Small intestine (tissue), 16 donors: ENCODE measurements at places on chromosomes 4 and X. TPM values are rescaled to one million over a fixed set of nuclear protein-coding genes. Genes with fewer than 3 reads are reported as not detected.
A peak's percentile ranks its signal among the peaks of the same experiment; 100 is the strongest.

BGN gene
- 7.8 TPM for polyA plus RNA-seq

FAM241A gene
- polyA plus RNA-seq = 1.1 TPM

CT47C1 gene
- polyA plus RNA-seq = not detected

DCAF8L2 gene
- not detected for polyA plus RNA-seq

DCAF4L1 gene
- 0.06 TPM for polyA plus RNA-seq

CLIC2 gene
- 9.9 TPM for polyA plus RNA-seq

MTMR8 gene
- polyA plus RNA-seq = 0.67 TPM

MXRA5 gene
- polyA plus RNA-seq = 0.69 TPM

ANXA10 gene
- 1.1 TPM for polyA plus RNA-seq

ESX1 gene
- not detected for polyA plus RNA-seq

OFD1 gene
- polyA plus RNA-seq = 71.3 TPM

IQCM gene
- 0.38 TPM for polyA plus RNA-seq

CCDC160 gene
- not detected for polyA plus RNA-seq

GRCh38 chrX:72306085-72306801, 529 bp upstream of the CITED1 start:
- H3K4me1 ChIP-seq = no peaks in the 10 kb centered on the region
- H3K4me3 ChIP-seq = peak overlapping the region; percentile 58
- no peak overlapping the region for H3K27ac ChIP-seq
- DNase-seq = peak; percentile 10
- H3K27me3 ChIP-seq = peaks cover 55% of the 10 kb centered on the region

DNA sequence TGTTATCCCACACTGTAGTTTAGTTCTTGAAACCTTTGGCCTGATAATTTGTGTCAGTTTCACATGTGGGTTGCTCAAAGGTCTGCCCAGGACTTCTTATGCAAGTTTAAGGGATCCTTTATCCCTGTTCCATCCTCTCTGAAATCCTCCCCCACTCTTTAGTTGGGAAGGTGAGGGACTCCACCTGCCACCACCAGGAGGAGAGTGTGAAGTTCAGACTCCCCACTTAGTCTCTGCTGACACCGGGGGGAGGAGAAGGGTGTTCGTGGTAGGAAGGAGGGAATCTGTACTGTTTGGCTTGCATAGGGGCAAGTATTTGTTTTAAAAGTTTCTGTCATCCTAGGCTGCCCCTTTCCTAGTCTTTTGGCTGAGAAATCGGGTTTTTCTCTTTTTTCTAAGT, 211.8 kb downstream of the PPP4R3C start:
- no peak overlapping the region for H3K4me3 ChIP-seq
- H3K27me3 ChIP-seq = no peaks in the 10 kb centered on the region
- no peaks in the 10 kb centered on the region for H3K36me3 ChIP-seq

DNA sequence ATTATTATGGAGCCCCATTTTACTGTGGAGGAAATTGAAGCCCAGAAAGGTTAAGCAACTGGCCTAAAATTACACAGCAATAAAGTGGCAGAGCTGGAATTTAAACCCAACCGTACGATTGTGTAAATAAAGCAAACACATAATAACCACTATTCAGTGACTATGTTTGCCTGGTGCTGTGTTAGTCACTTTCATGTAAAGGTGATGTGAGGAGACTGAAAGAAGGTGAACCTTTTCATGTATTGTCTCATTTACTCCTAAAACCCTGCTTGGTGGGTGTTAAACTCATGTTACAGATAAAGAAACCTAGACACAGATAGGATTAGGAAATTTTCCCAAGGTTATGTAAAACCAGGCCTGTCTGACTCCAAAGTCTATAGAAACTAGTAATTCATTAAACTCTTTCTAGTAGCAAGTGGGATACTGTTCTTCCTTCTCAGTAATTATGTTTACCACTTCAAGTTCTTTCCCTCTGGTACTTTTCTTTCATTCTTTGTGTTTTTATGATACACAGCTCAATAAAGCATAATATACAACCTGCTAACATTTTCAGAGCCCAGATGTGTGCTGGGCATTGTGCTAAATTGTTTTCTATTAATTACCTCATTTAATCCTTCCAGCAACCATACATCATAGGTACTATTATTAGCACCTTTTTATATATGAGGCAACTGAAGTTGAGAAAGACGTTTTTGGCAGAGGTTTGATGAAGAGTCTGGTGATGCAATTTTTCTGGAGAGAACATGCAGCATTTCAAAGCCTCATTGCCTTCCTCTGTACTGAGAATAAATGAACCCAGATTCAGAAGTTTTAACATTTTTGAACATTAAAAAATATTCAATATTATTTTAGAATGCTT, 202.7 kb downstream of the SPRY1 start:
- H3K4me1 ChIP-seq = peaks cover 10% of the 10 kb centered on the region
- H3K27ac ChIP-seq = peak overlapping the region; percentile 67

- DNase-seq = no peak
- H3K27me3 ChIP-seq = no peaks in the 10 kb centered on the region
- H3K36me3 ChIP-seq = no peaks in the 10 kb centered on the region
- H3K4me3 ChIP-seq = no peak overlapping the region
- peaks cover 5% of the 10 kb centered on the region for H3K4me1 ChIP-seq
Measured at GRCh38 chrX:49272421-49272820, 2.8 kb downstream of the PPP1R3F start.

DNA sequence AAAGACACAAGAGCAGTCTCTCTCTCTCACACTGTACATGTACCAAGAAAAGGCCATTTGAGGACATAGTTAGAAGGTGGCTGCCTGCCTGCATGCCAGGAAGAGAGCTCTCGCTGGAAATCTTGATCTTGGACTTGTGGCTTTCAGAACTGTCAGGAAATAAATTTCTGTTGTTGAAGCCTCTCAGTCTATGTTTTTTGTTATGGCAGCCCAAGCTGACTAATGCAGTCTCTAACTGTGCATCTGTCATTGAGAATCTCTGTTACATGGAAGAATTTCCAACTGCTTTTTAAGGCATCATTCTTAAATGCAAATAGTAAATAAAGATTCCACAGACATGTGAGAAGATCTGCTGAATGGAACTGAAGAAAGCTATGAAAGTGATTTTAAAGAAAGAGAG, 198.3 kb downstream of the PCDH10 start:
- no peaks in the 10 kb centered on the region for H3K36me3 ChIP-seq
- no peak for DNase-seq
- no peak overlapping the region for H3K27ac ChIP-seq

DNA sequence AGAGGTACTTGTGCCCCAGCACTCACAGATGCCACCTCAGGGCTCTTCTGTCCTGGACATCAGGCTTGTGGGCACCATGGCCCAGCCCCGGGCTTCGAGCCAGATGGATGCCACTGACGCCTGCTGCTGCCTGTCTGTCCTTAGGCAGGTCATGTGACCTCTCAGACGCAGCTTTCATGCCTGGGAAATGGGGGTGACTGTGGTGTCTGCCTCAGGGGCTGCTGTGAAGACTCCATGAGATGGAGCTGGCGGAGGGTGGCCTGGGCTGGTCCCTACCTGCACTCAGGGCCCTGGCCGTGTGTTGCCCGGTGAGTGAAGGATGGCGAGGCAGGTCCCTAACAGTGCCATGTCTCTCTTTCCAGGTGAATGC, 6.5 kb downstream of the CPZ start:
- no peak for DNase-seq
- no peaks in the 10 kb centered on the region for H3K36me3 ChIP-seq
- no peak overlapping the region for H3K4me3 ChIP-seq
- H3K27me3 ChIP-seq = peaks cover 4% of the 10 kb centered on the region

GRCh38 chrX:16702700-16703599, 9.5 kb downstream of the CTPS2 start:
- DNase-seq = peak; percentile 1
- H3K4me3 ChIP-seq = no peak overlapping the region

GRCh38 chr4:104393655-104394324, 100.9 kb downstream of the CXXC4 start:
- H3K36me3 ChIP-seq = no peaks in the 10 kb centered on the region
- no peak for DNase-seq
- no peaks in the 10 kb centered on the region for H3K27me3 ChIP-seq
- no peak overlapping the region for H3K4me3 ChIP-seq
- no peaks in the 10 kb centered on the region for H3K4me1 ChIP-seq
- H3K27ac ChIP-seq = no peak overlapping the region

- H3K4me3 ChIP-seq = no peak overlapping the region
- no peak overlapping the region for H3K27ac ChIP-seq
- no peaks in the 10 kb centered on the region for H3K4me1 ChIP-seq
- H3K27me3 ChIP-seq = no peaks in the 10 kb centered on the region
Measured at GRCh38 chr4:150212927-150213326, 134.7 kb downstream of the DCLK2 start.

DNA sequence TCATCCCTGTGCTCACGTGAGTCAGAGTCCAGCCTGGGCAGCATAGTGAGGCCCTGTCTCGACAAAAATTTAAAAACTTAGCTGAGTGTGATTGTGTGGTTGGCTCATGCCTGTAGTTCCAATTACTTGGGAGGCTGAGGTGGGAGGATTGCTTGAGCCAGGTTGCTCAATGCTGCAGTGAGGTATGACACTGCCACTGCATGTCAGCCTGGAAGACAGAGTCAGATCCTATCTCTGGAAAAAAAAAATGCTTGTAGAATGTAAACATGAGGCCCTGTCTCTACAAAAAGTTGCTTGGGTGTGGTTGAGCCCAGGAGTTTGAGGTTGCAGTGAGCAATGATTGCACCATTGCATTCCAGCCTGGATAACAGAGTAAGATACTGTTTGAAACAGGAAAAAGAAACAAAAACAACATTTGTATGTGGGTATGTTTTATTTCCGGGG, 11.3 kb upstream of the YTHDC1 start:
- peaks cover 5% of the 10 kb centered on the region for H3K4me1 ChIP-seq
- no peaks in the 10 kb centered on the region for H3K36me3 ChIP-seq
- no peak overlapping the region for H3K4me3 ChIP-seq
- H3K27me3 ChIP-seq = no peaks in the 10 kb centered on the region

GRCh38 chr4:15455290-15455689, 14.4 kb upstream of the CC2D2A start:
- no peaks in the 10 kb centered on the region for H3K36me3 ChIP-seq
- H3K4me3 ChIP-seq = no peak overlapping the region
- DNase-seq = no peak
- no peaks in the 10 kb centered on the region for H3K27me3 ChIP-seq
- H3K4me1 ChIP-seq = peaks cover 4% of the 10 kb centered on the region

DNA sequence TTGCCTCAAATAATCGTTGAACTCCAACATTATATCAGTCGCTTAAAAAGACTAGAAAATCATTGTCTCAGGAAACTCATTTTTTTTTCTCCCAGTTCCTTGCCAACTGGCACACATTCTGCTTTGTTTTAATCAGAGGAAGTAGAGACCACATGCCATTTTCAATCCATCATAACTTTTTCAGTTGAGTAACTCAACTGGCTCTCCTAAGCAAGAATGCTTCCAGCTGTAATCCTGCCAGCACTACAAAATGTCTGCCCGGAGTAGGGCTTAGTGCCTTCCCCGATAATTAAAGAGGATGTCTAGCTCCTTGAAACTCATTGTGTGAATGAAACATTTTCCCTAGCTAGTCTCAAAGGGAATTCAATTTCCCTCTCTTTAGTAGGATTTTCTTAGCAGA, 33.0 kb downstream of the FREM3 start:
- no peaks in the 10 kb centered on the region for H3K36me3 ChIP-seq
- no peak overlapping the region for H3K4me3 ChIP-seq
- H3K27me3 ChIP-seq = no peaks in the 10 kb centered on the region
- H3K27ac ChIP-seq = no peak overlapping the region
- DNase-seq = peak; percentile 2

GRCh38 chr4:106317815-106318214, 1.5 kb downstream of the AIMP1 start:
- no peaks in the 10 kb centered on the region for H3K4me1 ChIP-seq
- DNase-seq = no peak
- H3K36me3 ChIP-seq = no peaks in the 10 kb centered on the region

- no peaks in the 10 kb centered on the region for H3K4me1 ChIP-seq
- DNase-seq = no peak
- no peaks in the 10 kb centered on the region for H3K36me3 ChIP-seq
- no peak overlapping the region for H3K27ac ChIP-seq
Measured at GRCh38 chr4:181345931-181346330, 897.3 kb upstream of the TENM3 start.

- DNase-seq = no peak
- H3K4me1 ChIP-seq = no peaks in the 10 kb centered on the region
- no peaks in the 10 kb centered on the region for H3K36me3 ChIP-seq
- no peaks in the 10 kb centered on the region for H3K27me3 ChIP-seq
- no peak overlapping the region for H3K27ac ChIP-seq
- no peak overlapping the region for H3K4me3 ChIP-seq
Measured at GRCh38 chr4:111399623-111400022, 745.6 kb upstream of the FAM241A start.

DNA sequence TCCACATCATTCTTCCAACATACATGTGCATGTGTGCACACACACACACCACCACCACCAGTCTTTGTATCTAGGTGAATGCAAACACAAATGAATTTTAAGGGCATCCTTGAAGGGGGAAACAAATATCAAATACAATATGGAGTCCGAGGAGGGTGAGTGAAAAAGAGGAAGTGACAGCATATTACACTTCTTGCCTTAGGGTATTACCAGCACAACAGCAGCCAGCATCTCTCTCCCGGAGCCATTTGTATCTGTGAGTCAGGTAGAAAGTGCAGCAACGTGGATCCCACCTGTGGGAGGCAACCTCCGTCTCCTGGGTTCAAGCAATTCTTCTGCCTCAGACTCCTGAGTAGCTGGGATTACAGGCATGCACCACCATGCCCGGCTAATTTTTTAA, 483.2 kb downstream of the SMARCA1 start:
- H3K4me1 ChIP-seq = no peaks in the 10 kb centered on the region
- no peak for DNase-seq
- H3K27me3 ChIP-seq = no peaks in the 10 kb centered on the region
- no peak overlapping the region for H3K4me3 ChIP-seq
- no peaks in the 10 kb centered on the region for H3K36me3 ChIP-seq

DNA sequence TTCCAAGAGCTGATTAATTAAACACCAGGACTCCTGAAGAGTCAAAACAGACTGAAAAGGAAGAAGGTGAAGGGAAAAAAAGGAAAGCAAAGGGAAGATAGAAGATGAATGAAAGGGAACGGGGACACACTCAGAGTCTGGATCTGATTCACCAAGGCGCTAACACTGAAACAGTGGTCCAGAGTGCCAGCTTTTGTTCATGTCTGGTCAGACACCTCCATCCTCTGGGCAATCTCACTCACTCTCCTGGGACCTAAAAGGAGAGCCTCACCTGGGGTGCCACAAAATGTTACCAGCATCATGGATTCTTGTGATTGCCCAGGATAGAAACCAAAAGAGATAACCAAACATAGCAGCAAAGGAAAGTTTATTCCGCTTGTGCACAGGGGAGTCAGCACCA, 120.3 kb upstream of the AFF2 start:
- no peak overlapping the region for H3K27ac ChIP-seq
- no peaks in the 10 kb centered on the region for H3K36me3 ChIP-seq
- H3K4me3 ChIP-seq = no peak overlapping the region
- no peaks in the 10 kb centered on the region for H3K27me3 ChIP-seq
- DNase-seq = no peak

GRCh38 chr4:139977838-139978609, 176.0 kb downstream of the MAML3 start:
- H3K36me3 ChIP-seq = no peaks in the 10 kb centered on the region
- H3K27me3 ChIP-seq = no peaks in the 10 kb centered on the region
- no peak overlapping the region for H3K27ac ChIP-seq
- H3K4me3 ChIP-seq = no peak overlapping the region
- no peaks in the 10 kb centered on the region for H3K4me1 ChIP-seq

- H3K4me3 ChIP-seq = no peak overlapping the region
- H3K4me1 ChIP-seq = no peaks in the 10 kb centered on the region
- H3K27ac ChIP-seq = no peak overlapping the region
- no peaks in the 10 kb centered on the region for H3K27me3 ChIP-seq
- DNase-seq = no peak
- H3K36me3 ChIP-seq = peaks cover 4% of the 10 kb centered on the region
Measured at GRCh38 chr4:78829296-78829695, 53.1 kb downstream of the BMP2K start.
